ENCODE measurements at places on chromosomes 2 and 18.

- DNase-seq, result no peak
These were observed 48.4 kb downstream of the NEMP2 start for GRCh38 chr2:190486037-190486623.

DNA sequence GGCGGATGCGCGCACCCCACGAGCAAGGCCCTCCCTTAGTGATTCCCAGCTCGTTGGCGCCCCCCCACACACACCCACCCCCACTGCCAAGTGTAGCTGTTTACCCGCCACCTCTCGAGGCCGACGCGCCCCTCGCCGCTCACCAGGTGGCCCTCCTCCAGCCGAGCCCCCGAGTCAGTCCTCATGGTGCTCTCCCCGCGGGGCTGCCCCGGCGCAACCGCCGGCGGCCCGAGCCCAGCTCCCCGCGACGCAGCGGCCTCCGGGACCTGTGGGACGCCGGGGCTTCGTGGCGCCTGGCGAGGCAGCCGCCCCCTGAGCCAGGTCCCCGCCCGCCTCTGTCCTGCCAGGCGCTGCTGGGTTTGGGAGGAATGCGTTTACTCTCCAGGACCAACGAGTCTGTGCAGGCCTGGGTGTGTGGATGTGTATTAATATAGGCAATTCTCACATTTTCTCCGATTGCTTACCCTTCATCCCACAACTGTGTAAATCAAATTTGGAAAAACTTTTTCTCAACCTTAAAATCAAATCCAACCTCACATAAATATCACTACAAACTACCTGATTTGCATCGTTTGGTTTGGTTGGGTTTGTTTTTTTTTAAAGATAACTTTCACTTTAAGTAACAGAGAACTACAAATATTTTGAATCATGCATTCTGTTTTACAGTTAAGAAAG is at the start of gene TMEM237:
TSS of gene TMEM237 (minus strand) at position 288 of the 675 bp plus-strand sequence. CDS start at position 185, 103 bp downstream.
- peak; percentile 57 for DNase-seq

GRCh38 chr2:62817348-62817747 is 111.8 kb downstream of the EHBP1 start:
- no peak for DNase-seq

GRCh38 chr2:38129481-38129880 is 53.5 kb upstream of the CYP1B1 start:
- DNase-seq, result no peak

DNA sequence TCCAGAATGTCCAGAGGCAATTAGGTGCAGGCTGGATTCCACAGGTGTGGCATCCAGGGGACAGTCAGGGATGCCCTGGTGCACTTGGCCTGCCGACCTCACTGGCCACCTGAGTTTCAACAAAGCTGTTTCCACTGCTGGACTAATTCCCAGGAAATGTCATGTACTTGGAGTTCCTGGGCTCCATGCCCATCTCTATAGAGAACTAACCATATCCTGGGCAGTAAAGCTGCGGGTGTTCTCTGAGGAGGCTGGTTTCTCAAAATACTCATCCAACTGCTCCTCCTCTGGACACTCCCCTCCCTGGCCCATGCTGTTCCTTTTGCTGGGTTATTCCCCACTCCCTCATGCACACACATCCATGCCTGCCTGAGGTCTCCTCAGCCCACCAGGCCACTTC is 161.9 kb upstream of the SKOR2 start:
- DNase-seq, result no peak

DNA sequence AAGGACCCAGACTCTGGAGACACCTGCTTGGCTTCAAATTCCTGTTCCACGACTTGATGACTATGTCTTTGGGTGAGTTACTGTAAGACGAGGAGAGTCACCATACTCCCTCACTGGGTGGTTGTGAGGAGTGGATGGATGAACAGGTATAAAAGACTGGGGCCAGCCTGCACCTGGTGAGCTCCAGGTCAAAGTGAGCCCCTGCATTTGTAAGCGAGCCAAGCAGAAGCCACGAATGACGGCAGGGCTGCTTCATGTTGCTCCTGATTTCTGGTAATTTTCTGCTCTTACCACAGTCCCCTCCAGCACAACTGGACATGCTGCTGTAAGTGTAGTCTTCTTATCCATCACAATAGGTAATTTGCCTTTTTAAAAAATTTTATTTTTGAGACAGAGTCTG is 86.6 kb downstream of the POLR1A start:
- DNase-seq, result no peak

DNA sequence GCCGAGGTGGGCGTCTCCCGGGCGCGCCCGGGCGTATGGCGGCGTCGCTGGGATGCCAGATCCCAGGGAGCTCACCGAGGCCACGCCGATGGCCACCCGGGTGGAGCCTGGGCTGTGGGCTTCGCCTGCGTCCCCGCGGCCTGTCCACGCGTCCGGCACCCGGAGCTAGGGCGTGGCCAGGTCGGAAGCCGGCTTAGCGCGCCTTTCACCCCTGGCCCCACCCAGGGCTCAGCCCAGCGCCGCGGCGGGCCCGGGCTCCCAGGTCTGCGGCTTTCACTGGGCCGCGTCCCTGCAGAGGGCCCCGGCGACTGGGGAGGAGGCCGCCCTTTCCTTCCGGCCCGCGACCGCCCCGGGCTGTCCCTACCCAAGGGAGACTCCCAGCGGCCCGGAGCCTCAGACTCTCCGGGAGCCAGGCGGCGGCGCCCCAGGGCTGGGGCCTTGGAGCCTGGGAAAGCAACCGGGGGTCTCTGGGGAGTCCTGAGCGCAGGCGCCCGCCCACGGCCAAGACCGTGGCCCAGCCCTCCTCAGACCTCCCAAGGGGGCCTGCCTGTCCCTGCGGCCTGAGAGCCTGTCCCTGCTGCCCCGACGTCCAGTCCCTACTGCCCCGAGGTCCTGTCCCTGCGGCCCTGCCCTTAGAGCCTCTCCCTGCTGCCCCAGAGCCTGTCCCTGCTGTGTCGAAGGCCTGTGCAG is 36.3 kb upstream of the ITM2C start:
- no peak for DNase-seq

GRCh38 chr2:215356948-215357461 is 45.1 kb downstream of the ATIC start:
- no peak for DNase-seq

GRCh38 chr2:127067620-127068350 is 39.2 kb downstream of the BIN1 start:
- peak; percentile 79 for DNase-seq

- DNase-seq, result no peak
These were observed 119.2 kb downstream of the INHBB start for GRCh38 chr2:120465012-120465700.

- DNase-seq, result no peak
These were observed 167.0 kb downstream of the INSIG2 start for GRCh38 chr2:118255301-118255700.

DNA sequence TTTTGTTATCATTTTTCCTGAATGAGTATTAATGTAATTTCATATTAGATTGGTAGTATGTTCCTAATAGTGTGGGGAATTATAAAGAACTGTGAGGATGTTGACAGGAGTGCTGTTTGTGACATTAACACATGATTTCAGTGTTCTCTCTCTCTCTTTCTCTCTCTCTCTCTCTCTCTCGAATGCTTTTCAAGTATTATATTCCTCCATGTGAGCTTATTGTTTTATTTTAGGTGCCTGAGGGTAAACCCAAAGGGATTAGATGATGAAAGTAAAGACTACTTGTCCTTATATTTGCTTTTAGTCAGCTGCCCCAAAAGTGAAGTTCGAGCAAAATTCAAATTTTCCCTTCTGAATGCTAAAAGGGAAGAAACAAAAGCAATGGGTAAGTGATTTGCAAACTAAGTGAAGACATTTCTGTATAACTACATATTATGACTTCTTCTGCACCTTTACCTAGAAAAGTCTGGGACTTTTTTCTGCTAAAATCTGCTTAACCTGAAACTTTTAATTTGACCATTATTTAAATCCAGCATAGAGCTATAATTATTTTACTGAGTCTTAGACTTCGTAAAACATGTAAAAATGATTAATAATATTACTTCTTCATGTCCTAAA is 49.2 kb downstream of the SPOPL start:
- no peak for DNase-seq

DNA sequence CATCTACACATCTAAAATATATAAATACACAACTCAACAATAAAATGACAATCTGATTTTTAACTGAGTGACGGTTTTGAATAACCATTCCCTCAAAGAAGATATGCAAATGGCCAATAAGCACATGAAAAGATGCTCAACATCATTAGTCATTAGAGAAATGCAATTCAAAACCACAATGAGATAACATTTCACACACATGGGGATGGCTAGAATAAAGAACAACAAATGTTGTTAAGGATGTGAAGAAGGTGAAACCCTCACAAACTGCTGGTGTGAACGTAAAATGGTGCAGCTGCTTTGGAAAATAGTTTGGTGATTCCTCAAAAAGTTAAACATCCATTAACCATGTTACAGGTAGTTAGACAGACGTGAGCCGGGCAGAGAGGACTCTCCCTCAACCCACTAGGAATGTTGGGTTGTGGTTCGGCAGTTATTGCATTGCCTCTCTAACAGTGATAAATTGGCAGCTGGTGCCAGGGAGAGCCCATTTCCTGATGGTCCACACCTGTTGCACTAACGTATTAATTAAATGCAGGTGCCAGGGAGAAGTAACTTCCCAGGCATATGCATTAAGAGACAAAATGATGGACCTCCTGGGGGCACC is 22.3 kb upstream of the DUSP2 start:
- DNase-seq, result no peak

DNA sequence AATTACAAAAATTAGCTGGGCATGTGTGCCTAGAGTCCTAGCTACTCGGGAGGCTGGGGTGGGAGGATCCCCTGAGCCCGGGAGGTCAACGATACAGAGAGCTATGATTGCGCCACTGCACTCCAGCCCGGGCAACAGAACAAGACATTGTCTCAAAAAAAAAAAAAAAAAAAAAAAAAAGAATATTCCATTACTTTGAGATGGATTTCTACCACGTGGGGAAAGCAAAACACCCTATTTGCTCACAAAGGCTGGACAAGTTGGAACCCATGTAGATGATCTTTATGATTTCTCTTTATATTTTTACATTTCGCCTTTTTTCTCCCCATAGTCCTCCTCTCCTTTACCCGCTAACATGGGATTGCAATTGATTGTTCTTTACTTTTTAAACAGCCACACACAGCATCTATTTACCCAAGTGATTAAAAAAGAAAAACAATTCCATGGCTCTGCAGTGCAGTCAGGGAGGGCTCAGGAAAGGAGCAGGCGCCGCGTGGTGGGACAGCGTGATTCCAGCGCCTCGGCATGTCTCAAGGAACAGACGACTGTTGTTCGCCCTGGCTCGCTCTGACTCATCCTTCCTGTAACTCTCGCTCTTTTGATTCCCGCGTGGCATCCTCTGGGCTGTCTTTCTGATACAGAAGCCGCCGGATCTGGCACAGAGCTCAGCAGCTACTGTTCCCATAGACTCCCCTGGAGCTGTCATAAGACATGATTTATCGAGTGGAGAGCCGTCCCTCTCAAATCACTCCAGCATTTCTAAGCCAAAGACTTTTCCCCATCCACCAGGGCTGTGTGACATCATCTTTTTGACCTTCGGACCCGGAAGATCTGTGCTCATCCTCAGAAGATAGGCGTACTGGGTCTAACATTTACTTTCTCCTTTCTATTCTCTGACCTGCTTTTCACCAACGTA is 230.4 kb upstream of the AGAP1 start:
- DNase-seq, result peak; percentile 40

GRCh38 chr2:42048299-42049220 is 739 bp downstream of the PKDCC start:
- peak; percentile 33 for DNase-seq

DNA sequence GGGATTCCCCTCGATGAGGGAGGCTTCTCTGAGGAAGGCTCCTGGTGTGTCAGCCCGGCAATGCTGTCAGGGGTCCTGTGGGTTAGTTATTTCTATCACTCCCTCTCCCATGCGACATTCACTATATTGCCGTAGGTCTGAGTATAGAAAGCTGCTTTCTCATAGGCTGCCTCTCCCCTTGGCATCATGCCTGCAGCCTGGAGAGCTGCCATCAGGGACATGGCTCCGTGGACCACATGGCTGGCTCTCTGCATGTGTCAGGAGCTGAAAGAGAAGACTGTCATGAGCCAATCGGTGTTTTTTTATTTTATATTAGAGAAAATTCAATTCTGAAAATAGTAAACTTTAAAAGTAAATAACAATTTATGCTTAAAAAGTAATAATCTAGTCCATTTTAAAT is 198.0 kb downstream of the CDH20 start:
- DNase-seq, result no peak

DNA sequence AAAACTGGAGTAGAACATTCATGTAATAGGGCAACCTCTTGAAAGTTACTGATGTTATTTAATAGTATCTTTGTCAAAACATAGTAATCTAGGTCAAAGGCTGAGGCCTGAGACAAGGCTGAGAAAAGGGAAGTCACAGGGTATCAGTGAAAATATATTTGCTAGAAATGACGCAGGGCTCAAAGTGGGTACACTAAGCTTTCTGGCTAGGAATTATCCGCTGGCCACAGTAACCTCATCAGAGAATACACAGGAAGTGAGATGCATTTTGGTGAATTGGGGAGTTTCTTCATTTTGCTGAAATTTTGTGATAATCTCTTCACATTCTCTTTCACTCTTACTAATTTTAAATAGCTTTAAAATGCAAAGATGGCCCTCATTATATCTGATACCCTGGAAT is 206.8 kb downstream of the OTX1 start:
- DNase-seq, result no peak

DNA sequence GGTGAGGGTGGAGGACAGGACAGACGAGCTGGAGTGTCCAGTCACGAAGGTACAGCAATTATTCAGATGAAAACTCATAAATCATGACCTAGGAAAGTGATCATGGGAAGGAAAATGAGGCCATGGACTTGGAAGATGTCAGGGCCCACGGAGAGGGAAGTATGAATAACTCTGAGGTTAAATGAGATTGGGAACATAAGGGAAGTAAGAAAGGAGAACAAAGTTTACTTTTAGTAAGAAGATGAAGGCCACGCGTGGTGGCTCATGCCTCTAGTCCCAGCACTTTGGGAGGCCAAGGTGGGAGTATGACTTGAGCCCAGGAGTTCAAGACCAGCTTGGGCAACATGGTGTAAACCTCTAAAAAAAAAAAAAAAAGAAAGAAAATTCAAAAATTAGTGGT is 56.2 kb downstream of the AQP4 start:
- no peak for DNase-seq
